Testis (tissue), 5 donors: ENCODE measurements at places on chromosomes 3 and 15. TPM values are rescaled to one million over a fixed set of nuclear protein-coding genes. Genes with fewer than 3 reads are reported as not detected.

Gene TMC3
- polyA plus RNA-seq, result 0.26 TPM

Gene PRSS50
- polyA plus RNA-seq, result 0.92 TPM

Gene CATSPER2
- 59.0 TPM for polyA plus RNA-seq

DNA sequence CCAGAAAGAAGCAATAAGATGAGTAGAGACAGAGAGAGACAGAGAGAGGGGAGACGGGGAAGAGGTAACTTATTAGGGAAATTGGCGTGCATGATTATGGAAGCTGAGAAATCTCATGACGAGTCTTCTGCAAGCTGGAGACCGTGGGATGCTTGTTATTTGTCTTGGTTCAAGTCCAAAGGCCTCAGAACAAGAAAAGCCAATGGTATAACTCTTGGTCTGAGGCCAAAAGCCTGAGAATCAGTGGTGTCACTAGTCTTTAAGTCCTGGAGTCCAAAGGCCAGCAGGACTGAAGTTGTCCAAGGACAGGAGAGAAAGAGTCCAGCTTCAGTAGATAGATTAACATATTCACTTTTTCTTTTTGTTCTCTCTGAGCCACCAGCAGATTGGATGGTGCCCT is 613.6 kb downstream of the CADM2 start:
- no peak for DNase-seq
- no peak overlapping the region for H3K4me3 ChIP-seq
- no peak overlapping the region for H3K27ac ChIP-seq
- H3K27me3 ChIP-seq, result no peaks in the 10 kb centered on the region
- no peaks in the 10 kb centered on the region for H3K4me1 ChIP-seq

- H3K4me3 ChIP-seq, result no peak overlapping the region
- no peak overlapping the region for H3K27ac ChIP-seq
- H3K36me3 ChIP-seq, result no peaks in the 10 kb centered on the region
- DNase-seq, result peak; percentile 7
Measured at GRCh38 chr15:40244961-40245523, 6.2 kb downstream of the PAK6 start.

GRCh38 chr3:58609990-58610389 is 32.8 kb upstream of the FAM107A start:
- no peaks in the 10 kb centered on the region for H3K4me1 ChIP-seq
- DNase-seq, result no peak
- H3K36me3 ChIP-seq, result no peaks in the 10 kb centered on the region
- no peak overlapping the region for H3K27ac ChIP-seq

DNA sequence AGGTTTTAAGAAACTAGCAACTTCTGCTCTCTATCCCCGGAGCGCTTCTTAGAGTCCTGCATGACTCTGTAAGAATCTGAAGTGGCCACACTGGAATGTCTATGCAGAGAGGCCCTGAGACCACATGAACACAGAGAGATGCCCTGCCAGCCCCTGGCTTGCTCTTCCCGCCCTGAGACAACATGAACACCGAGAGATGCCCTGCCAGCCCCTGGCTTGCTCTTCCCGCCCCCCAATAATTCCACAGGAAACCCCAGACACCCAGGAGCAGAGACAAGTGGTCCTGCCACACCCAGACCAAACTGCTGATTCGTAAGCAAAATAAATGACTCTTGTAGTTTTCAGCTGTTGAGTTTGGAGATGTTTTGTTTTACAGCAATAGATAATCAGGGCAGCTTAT is 166.1 kb downstream of the OSBPL10 start:
- H3K36me3 ChIP-seq, result no peaks in the 10 kb centered on the region
- no peak overlapping the region for H3K27ac ChIP-seq
- H3K27me3 ChIP-seq, result no peaks in the 10 kb centered on the region
- no peaks in the 10 kb centered on the region for H3K4me1 ChIP-seq
- H3K4me3 ChIP-seq, result no peak overlapping the region
- no peak for DNase-seq

GRCh38 chr15:62969442-62970089 is 73.0 kb upstream of the TPM1 start:
- H3K4me3 ChIP-seq, result no peak overlapping the region
- H3K27me3 ChIP-seq, result no peaks in the 10 kb centered on the region
- H3K36me3 ChIP-seq, result no peaks in the 10 kb centered on the region

GRCh38 chr3:120689395-120689794 is 7.4 kb upstream of the HGD start:
- H3K27ac ChIP-seq, result no peak overlapping the region
- no peaks in the 10 kb centered on the region for H3K4me1 ChIP-seq
- no peaks in the 10 kb centered on the region for H3K36me3 ChIP-seq
- H3K4me3 ChIP-seq, result no peak overlapping the region
- DNase-seq, result no peak

DNA sequence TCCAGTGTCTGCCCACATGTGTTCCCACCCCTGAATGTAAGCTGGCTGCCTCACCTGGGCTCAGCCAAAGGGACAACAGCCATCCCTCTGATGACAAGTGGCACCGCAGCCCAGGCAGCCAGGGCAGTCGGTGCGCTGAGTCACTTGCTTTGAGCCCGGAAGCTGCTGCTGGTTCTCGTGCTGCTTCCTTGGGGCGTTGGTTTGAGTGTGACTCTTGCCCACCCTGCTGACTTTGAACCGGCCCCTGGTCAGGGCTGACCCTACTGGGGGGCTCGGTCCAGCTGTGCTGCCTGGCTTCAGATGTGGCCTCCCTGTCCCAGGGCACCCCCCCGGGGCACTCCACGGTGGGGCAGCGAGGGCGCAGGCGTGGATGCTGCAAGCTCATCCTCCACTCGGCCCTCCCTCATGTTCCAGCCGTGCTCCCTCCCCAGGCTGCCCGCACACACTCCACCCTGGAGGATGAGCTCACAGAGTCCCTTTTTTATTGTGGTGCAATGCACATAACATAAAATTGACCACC is 62.1 kb downstream of the EFCAB12 start:
- H3K36me3 ChIP-seq, result no peaks in the 10 kb centered on the region
- no peak overlapping the region for H3K4me3 ChIP-seq
- no peak overlapping the region for H3K27ac ChIP-seq
- no peaks in the 10 kb centered on the region for H3K4me1 ChIP-seq

- H3K4me1 ChIP-seq, result peaks cover 15% of the 10 kb centered on the region
- H3K27me3 ChIP-seq, result no peaks in the 10 kb centered on the region
- H3K27ac ChIP-seq, result no peak overlapping the region
Measured at GRCh38 chr15:99712415-99712814, 20.8 kb downstream of the LYSMD4 start.

DNA sequence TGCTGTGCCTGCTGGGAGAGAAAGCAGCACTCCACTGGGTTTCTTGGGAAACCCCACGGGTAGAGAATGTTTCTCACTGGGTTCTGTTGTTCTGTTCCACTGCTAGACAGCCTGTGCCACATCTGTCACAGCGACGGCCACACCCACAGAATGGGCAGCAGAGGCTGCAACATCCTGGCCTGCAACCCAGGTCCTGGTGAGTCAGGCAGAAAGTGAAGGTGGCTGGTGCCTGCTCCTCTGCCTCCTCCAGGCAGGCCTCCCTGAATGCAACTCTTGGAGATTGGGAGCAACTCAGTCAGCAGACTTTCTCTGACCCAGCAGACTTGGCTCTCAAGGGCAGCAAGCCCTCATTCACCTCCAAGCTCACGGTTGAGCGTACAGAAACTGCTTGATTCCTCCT is 13.0 kb downstream of the C3orf18 start:
- H3K36me3 ChIP-seq, result no peaks in the 10 kb centered on the region
- no peak overlapping the region for H3K27ac ChIP-seq
- no peak overlapping the region for H3K4me3 ChIP-seq
- no peaks in the 10 kb centered on the region for H3K27me3 ChIP-seq

DNA sequence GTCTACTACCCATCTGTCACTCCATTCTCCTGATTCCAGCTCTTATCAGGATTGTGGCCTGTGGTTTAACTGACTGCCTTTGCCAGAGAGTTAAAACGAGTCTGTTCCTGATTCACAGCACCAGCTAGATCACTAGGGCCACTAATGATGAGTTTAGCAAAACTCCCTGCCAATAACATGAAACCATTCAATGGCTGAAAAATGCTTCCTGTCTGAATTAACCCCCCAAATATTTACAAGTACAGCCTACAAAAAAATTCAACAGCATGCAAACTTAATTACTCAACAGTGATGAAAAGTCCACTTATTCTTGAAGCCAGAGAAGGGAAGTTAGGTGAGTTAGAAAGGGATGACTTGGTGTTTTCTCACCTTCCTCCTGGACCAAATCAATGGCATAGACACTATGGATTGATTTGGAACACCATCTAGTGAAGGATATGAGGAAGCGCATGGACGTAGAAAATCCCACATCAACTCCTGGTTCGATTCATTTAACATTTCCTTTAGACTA is 141.4 kb downstream of the TGFBR2 start:
- no peak overlapping the region for H3K27ac ChIP-seq
- no peaks in the 10 kb centered on the region for H3K36me3 ChIP-seq
- no peaks in the 10 kb centered on the region for H3K27me3 ChIP-seq
- no peaks in the 10 kb centered on the region for H3K4me1 ChIP-seq

DNA sequence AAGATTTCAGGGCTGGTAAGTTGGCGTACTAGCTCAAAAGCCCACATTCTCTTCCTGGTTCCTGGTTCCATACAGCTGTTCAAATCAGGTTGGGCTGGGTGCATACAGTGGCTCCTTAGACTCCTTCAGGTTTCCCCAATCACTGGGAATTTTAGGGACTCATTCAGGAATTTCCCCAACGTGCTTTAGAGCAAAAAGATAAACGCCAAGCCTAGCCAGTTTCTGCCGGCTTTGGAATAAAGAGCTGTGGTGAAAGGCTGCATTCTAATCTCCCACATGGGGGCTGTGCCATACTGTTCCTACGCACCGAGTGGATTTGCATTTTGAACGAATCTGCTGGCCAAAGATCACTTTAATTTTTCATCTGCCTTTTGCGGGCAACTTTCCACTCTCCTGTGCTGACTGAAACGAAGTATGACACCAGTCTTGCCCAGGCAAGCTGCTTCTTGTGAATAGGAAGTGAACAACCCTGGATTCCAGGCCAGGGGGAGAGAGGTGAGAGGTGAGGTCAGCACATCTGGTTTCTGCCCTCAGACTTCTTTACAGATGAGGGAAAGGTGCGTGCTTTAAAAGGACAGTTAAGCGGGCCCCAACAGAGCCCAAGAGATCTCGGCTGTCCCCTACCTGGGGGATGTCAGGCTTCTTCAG is 184.2 kb upstream of the PDZRN3 start:
- H3K4me1 ChIP-seq, result no peaks in the 10 kb centered on the region
- H3K36me3 ChIP-seq, result no peaks in the 10 kb centered on the region
- H3K4me3 ChIP-seq, result no peak overlapping the region
- H3K27ac ChIP-seq, result no peak overlapping the region
- DNase-seq, result peak; percentile 38

GRCh38 chr15:40471105-40471807 is 472 bp downstream of the CHST14 start:
- no peak for DNase-seq
- H3K4me1 ChIP-seq, result peaks cover 15% of the 10 kb centered on the region
- no peaks in the 10 kb centered on the region for H3K27me3 ChIP-seq
- no peaks in the 10 kb centered on the region for H3K36me3 ChIP-seq
- peak overlapping the region; percentile 88 for H3K4me3 ChIP-seq

- no peaks in the 10 kb centered on the region for H3K27me3 ChIP-seq
- H3K36me3 ChIP-seq, result no peaks in the 10 kb centered on the region
- DNase-seq, result no peak
- peaks cover 15% of the 10 kb centered on the region for H3K4me1 ChIP-seq
- H3K4me3 ChIP-seq, result no peak overlapping the region
- H3K27ac ChIP-seq, result no peak overlapping the region
Measured at GRCh38 chr3:14831916-14832450, 13.2 kb downstream of the FGD5 start.

DNA sequence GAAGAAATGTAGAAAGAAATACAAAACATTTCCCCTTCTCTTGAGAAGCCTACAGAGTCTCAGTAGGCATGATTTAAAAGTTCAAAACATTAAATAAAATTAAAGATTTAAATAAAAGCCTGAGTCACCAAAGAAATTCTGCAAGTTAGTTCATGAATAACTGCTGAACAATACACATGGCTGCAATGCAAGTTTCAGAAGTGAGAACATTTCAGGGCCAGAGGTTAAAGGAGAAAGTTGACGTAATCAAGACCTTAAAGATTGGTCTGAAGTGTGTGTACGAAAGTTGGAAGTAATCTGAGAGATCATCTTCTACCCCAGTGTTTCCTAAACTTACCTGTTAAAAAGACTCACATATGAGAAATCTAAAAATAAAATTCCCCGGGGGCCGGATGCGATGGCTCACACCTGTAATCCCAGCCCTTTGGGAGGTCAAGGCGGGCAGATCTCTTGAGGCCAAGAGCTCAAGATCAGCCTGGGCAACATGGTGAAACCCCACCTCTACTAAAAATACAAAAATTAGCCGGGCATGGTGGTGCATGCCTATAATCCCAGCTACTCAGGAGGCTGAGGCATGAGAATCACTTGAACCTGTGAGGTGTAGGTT is 108.7 kb upstream of the PHLDB2 start:
- no peaks in the 10 kb centered on the region for H3K27me3 ChIP-seq
- no peaks in the 10 kb centered on the region for H3K36me3 ChIP-seq
- H3K4me1 ChIP-seq, result no peaks in the 10 kb centered on the region
- no peak for DNase-seq

GRCh38 chr3:32891365-32891764 is 60.1 kb upstream of the CCR4 start:
- H3K27me3 ChIP-seq, result no peaks in the 10 kb centered on the region
- H3K4me1 ChIP-seq, result no peaks in the 10 kb centered on the region
- no peak overlapping the region for H3K27ac ChIP-seq
- no peak overlapping the region for H3K4me3 ChIP-seq

- H3K36me3 ChIP-seq, result no peaks in the 10 kb centered on the region
- no peaks in the 10 kb centered on the region for H3K27me3 ChIP-seq
- H3K27ac ChIP-seq, result no peak overlapping the region
- H3K4me1 ChIP-seq, result no peaks in the 10 kb centered on the region
- DNase-seq, result no peak
Measured at GRCh38 chr15:92770641-92771040, 115.1 kb upstream of the FAM174B start.

GRCh38 chr3:195820901-195821300 is 9.2 kb upstream of the MUC4 start:
- H3K4me3 ChIP-seq, result no peak overlapping the region
- H3K27ac ChIP-seq, result no peak overlapping the region
- H3K4me1 ChIP-seq, result no peaks in the 10 kb centered on the region
- no peaks in the 10 kb centered on the region for H3K36me3 ChIP-seq
- H3K27me3 ChIP-seq, result no peaks in the 10 kb centered on the region
